ENCODE measurements at places on chromosomes 2 and 18.

DNA sequence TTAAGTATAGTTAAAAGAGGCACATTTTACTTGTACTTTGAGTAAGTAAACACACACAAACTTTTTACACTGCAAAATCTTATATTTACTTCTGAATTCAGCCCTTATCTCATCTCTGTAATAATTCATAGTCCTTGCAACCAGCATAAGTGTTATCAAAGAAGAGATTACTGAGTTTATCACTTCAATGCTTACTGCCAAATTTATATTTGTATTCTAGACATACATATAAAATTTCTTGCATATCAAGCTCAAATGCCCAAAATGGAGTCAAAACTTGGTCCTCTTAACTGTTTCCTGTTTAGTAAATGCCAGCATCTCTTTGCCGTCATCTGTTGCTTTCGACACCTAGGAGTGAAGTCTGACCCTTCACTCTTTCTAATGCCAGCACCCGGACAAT is 21.1 kb upstream of the KCNJ3 start:
- DNase-seq: no peak

GRCh38 chr2:148885209-148885608 is 10.2 kb downstream of the KIF5C start:
- DNase-seq: no peak

DNA sequence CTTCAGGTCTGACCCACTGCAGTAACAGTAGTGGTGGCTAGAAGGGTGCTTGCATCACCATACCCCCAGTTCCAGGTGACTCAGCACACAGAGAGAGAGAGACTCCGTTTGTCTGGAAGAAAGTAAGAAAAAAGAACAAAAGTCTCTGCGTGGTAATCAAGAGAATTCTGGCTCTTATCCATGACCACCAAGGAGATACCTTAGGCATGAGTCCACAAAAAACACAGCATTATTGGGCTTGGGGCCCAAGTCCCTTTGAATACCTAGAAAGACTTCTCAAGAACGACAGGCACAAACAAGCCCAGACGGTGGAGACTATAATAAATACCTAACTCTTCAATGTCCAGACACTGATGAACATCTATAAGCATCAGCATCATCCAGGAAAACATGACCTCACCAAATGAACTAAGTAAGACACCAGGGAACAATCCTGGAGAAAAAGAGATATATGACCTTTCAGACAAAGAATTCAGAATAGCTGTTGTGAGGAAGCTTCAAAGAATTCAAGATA is 21.7 kb upstream of the BAZ2B start:
- DNase-seq: no peak

- no peak for DNase-seq
These were observed 62.0 kb downstream of the REEP1 start for GRCh38 chr2:86275384-86275799.

GRCh38 chr2:208135794-208136715 is 6.4 kb upstream of the CRYGC start:
- DNase-seq: no peak

GRCh38 chr18:62368100-62368499 is 43.0 kb downstream of the TNFRSF11A start:
- DNase-seq: no peak

DNA sequence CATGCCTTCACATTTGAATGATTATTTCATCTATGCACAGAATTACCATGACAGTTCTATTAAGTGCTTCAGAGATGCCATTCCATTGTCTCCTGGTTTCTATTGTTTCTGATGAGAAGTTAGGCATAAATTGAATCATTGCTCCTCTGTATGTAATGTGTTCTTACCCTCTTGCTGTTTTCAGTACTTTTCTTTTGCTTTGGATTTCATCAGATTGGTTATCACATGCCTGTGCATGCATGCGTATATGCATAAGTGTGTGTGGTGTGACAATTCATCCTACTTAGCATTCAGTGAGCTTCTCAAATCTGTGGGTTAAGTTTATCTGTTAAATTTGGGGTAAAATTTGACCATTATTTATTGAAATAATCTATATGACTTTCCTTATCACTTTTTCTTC is 263.3 kb upstream of the RND3 start:
- no peak for DNase-seq

GRCh38 chr2:132542953-132543569 is 126.5 kb downstream of the GPR39 start:
- DNase-seq: no peak

GRCh38 chr2:14815201-14815600 is 182.7 kb downstream of the LRATD1 start:
- DNase-seq: no peak

DNA sequence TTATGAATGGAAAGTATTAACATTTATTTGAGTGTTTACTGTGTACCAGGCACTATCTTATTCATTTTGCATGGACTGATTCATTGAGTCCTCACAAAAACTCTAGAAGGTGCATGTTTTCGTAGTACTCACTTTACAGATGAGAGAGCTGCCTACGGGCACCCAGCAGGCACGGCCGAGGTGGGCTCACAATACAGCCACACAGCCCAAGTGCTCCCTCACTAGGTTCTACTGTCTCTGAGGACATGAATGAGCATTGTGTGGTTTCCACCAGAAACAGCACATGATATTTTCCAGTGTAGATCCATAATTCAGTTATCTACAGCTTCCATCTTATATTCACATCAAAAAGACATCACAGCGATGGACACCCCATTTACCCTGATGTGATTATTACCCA is 101.4 kb downstream of the FTCDNL1 start:
- DNase-seq: no peak

- DNase-seq: no peak
These were observed 45.1 kb upstream of the TNFRSF11A start for GRCh38 chr18:62280058-62280457.

GRCh38 chr2:205655779-205656456 is 26.4 kb upstream of the NRP2 start:
- no peak for DNase-seq

DNA sequence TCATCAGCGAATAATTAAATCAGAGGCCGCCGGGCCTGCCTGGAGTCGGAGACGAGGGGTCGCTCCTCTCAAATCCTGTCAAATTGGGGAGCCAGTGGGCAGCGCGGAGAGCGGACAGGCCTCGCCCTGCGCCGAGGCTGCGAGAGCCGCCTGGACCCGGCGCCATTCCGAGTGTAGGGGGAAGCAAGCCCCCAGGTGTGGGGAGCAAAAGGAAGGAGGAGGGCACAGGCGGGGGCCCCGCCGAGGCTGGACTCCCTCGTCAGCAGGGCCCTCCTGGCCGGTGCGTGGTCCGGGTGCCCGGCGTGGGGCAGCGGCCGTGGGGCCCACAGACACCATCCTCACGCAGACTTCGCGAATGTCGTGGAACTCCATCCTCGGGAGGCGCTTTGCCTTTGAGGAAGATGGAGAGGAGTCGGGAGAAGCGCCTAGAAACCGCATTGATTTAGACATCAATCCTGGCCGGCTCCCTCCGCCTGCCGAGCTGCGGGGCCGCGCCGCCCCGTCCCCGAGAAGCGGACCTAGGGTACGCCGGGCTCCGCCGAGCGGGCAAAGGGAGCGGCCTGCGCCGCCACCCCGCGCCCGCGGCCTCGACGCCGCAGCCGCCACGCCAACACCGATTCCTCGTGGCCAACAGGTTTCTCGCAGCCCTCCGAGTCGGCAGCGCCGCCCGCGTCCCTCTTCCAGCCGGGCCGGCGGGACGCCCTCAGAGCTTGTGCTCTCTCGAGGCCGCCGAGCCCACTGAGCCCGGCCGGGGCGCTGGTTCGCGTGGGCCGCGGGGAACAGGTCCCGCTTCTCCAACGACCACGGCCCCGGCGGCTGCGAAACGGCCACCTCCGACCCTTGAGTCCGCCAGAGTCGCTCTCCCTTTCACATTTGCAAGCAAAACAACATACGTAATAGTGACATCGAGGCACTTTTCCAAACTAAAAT is 6.7 kb upstream of the ONECUT2 start:
- DNase-seq: peak; percentile 34

DNA sequence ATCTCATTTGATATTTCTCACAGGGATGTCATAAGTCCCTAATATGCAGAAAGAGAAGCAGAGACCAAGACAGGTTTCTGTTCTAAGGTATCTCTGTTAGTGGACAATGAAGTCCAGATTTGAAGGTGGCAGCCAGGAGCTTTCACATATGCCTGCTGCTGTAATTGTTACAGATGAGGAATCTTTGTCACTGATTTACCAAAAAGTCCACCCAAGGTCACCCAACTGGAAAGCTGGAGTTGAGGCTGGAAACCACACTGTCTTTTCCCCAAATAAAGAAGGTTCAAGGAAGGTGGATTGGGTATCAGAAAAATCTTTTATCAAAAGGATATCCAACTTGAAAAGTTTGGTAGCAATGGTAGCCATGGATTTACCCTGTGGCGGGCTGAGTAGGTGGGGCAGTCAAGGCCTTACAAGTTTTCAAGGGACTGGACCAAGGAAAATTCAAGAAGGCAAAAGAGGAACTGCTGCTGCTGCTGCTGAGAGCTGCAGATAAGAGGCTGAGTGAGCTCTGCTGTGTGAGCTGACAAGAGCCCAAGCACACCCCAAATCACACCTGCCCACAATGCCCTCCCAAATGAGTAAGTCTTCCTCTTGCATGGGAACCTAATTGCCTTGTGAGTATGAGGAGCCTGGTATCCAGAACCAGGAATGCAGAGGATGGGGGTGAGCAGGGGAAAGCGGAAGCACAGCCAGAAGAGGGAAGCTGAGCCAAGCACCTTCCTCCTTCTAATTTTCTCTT is 241.2 kb downstream of the ANAPC1 start:
- DNase-seq: no peak

GRCh38 chr2:133061874-133062593 is 392.0 kb upstream of the LYPD1 start:
- no peak for DNase-seq

DNA sequence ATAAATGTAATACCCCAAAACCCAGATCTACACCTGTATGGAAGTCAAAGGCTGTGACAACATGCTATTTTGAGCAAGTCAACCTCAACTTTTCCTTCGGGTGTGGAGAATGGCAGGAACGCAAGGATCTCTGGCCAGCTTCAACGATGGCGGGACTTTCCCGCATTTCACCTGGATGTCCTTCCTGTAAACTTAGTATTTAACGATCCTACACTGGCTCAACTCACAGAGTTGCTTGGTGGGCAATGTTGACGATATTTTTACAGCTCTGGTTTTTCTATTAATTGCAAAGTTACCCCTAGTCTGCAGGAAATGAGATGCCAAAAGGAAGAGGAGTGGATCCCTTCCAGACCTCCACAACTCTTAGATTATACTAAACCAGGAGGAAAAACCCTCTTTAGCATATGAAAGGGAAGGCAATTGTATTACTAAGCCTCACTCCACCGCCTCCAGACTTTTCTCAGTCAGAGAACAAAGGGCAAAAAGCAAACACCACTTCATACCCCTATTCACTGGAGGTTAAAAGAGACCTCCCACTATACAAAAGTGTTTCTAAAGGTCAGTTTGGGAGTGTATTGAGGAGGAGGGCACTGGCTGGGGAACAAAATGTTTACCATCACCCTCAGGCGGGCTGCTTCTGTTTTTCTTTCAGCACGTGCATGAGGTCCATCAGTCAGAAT is 56.5 kb upstream of the ACVR1 start:
- no peak for DNase-seq

GRCh38 chr2:105438104-105438929 is 39.5 kb upstream of the FHL2 start:
- DNase-seq: peak; percentile 65

DNA sequence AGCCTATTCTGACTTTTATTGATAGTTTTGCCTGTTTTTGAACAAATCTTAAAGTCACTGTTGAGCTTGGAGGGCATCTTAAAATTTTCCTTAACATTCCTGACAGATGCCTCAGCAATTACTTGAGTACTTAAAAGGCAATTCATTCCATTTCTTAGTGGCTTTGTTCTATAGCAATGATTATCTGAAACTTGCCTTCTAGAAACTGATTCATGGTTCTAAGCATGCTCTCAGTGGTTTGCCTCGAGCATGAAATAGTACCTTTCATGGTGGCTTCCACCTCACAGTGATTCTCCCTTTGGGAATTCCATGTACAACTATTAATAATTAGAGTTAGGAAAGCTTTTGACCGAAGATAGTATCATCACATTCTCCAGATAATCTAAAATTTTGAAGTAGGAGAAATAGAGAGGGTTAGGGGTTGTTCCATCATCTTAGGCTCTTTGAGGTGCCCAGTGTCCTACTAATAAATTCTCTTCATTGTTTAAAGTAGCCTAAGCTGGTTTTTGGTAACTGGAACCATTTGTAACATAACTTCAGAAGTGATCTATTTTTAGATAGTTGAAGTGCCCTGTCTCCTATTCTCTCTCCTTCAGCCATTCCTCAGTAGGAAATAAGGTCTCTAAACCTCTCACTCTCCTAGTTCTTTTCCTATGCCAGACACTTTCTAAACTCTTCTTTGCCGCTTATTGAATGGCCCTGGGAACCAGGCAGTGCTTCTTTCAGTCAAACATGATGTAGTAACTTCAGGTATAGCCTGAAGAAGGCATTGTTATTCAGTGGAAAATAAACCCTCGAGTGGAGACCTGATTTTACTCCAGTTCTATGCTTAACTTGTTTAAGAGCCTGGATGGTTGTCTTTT is 156.1 kb downstream of the HAUS1 start:
- DNase-seq: no peak

Data from testis (tissue), 5 donors.